Tibial artery (tissue), 4 donors: ENCODE measurements at places on chromosomes 2 and 18.

DNA sequence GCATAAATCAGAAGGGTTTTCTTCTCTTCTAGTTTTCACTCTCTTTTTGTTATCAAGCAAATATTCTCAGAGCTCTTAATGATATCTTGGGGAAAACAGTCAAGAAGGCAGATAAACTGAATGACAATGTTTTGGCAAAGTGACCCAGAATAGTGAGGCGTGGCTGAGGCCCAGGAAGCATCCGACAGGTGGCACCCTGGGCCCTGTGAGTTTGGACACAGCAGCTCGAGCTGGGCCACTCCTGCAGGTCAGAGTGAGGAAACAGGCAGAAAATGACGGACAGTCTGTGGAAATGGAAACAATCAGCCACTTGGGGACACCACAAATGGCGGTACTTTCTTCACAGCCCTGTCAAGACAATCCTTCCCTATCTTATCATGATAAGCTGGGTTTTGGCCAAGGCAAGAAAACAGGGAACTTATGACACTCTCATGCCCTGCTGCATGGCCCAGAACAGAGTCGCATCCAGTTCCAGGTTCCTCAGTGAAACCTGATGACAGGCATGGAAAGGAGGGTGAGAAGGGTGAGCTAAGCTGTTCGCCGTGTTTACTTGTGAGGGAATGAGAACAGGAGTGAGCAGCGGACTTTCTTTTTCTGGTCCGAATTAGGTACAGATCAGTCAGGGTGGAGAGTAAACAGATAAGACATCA, 32.1 kb downstream of the MRPL44 start:
- DNase-seq: no peak

DNA sequence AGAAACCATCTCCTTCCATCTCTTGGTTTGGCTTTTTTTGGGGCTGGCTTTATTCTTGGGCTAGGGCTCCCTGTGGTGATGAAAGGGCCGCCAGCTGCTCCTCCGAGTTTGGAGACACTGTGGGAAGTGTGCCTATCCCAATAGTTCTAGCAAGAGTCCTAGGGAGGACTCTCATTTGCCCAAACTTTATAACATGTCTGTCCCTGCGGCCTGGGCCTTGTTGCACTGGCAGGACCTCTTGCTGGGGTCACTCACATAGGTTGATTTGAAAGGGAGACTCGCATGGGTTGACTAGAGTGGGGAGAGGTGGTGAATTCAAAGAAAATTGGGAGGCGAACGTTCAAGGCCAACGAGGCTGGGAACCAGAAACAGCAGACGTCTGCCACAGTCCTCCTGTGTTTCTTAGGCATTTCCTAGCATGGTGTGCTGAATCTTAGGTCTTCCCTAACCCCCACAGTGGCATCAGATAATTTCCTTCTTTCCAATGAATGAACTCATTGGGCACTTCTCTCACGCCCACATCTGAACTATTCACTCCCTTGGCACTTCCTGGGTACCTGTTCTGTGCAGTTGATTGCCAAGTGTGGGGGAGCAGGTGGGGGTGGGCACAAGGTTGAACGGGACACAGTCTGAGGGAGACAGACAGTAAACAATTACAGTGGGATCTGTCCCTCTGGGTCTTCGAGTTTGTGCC, 26.8 kb downstream of the NIFK start:
- DNase-seq: no peak

DNA sequence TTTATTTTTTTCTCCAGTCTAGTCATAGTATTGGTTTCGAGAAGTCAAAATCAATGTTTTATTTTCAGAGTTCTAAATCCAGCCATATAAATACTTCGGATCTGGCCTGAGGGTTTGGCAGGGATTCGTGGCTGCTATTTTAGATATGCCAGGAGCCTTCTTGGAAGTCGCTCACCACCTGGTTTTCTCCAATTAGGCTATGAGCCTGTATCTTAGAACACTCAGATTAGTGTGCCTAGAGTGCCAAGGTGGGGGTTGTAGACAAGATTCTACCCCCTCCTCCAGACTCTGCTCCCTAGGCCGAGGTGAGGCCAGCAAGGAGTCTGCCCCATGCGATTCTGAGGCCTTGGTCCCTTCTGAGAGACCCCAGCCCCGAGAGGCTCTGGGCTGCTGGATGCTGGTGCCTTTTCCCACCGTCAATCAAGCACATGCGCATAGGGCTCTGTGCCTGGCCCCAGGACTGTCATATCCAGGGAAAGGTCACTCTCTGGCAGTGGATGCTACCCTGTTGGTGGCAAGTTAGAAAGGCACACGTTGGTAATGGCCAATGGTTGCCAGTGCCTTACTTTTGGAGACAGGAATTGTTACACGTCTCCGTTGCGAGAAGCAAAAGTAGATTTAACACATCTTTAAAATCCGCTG, 197.1 kb downstream of the AGAP1 start:
- DNase-seq: no peak

- no peak for DNase-seq
Measured at GRCh38 chr18:13501543-13501887, 224.8 kb downstream of the FAM210A start.

DNA sequence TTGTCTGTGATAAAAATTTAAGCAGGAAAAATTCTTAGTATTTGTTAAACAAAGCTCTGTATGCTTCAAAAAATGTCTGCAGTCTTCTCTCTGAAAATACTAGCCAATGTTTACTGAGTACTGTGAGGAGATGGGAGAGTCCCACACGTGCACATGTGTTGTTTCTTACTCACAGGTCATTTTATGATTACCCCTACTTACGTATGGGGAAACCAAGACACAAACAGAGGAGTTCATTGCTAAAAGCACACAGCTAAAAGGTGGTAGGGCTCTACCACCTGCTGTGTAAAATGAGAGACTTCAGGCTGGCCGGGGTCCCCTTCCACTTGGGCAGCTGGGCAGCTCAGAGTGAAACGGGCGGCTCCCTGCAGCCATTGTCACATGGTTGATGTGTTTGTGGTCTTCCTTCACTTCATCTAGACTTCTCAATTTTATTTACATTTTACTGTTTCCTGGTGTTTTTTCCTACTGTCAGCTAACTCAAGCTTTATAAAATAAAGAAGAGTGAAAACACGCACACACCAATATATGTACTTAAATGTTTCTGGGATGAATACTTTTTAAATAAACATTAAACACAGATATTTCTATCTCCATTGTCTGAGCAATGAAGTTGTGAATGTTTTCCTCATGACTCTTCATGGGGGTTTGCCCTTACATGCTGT, 71.2 kb downstream of the MBP start:
- no peak for DNase-seq

GRCh38 chr2:82000606-82001005, 1696.1 kb upstream of the LRRTM1 start:
- DNase-seq: no peak

GRCh38 chr2:168328421-168328820, 81.0 kb upstream of the STK39 start:
- DNase-seq: no peak

DNA sequence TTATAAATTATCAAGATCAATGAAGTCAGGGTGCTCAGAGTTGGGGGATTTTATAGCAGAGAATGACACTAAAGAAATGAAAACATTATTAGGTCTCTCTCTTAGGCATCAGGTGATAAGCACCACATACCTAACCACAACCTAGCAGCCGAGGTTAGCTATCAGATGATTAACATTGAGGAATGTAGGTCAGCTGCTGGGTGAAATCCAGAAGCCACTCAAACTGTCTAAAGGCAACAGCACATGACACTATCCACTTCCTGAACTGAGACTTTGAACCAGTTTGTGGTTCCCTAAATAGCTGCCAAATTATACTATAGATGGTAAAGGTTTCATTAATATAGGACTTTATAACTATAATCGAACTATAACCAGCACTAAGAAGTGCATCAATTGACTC, 4.7 kb downstream of the EPG5 start:
- no peak for DNase-seq

GRCh38 chr18:12990641-12990966, 558 bp upstream of the CEP192 start:
- DNase-seq: no peak
